ENCODE measurements at places on chromosomes 12 and 14. TPM values are rescaled to one million over a fixed set of nuclear protein-coding genes. Genes with fewer than 3 reads are reported as not detected.

The GALNT9 gene
- 0.33 TPM for total RNA-seq

The KRT3 gene
- not detected for total RNA-seq

The MYF5 gene
- not detected for total RNA-seq

The KRT71 gene
- total RNA-seq, result not detected

The ADAMTS20 gene
- not detected for total RNA-seq

The IL23A gene
- not detected for total RNA-seq
